Ecto neural progenitor cell (in vitro differentiated cells): ENCODE measurements at places on chromosomes 12 and 14.

GRCh38 chr14:22403296-22403695, 185.7 kb downstream of the DAD1 start:
- DNase-seq, result no peak

DNA sequence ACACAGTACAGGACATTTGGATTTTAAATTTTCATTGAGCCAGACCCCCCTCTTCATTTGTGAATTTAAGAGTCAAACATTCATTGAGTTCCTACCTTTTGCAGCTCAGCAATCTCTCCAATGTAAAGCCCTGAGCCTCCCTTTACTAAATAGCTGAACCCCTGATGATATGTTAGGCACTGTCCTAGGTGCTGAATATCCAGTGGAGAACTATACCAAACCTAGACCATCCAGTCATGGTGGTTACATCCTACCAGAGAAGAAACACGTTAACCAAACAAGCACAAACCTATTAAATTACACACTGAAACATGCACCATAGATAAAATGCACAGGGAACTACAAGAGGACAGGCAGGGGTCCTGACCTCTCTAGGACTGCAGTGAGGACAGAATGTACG, 1585.3 kb upstream of the TMEM132C start:
- DNase-seq, result no peak

DNA sequence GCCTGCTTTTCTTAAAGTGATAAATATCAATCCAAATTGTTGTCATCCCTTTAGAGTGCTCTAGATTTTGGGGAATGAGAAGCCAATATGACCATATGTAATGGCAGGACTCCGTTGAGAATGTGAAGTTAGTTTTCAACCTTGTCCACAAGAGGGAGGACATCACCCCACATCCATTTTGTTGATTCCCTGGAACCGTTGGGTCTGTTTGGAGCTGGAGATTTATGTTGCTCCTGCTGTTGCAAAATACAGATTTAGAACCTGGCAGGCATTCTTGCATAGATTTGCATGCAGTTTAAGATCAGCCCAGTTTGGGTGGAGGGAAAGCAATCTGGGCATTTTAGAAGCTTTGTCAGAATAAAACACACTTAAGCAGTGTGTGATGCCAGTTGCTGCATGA, 620.1 kb downstream of the NRXN3 start:
- DNase-seq, result no peak

GRCh38 chr14:101956179-101956885, 8.0 kb upstream of the DYNC1H1 start:
- no peak for DNase-seq

GRCh38 chr12:53381731-53382630, 2.0 kb downstream of the SP1 start:
- DNase-seq, result peak; percentile 73

GRCh38 chr14:103581206-103581605, 18.4 kb downstream of the COA8 start:
- no peak for DNase-seq

DNA sequence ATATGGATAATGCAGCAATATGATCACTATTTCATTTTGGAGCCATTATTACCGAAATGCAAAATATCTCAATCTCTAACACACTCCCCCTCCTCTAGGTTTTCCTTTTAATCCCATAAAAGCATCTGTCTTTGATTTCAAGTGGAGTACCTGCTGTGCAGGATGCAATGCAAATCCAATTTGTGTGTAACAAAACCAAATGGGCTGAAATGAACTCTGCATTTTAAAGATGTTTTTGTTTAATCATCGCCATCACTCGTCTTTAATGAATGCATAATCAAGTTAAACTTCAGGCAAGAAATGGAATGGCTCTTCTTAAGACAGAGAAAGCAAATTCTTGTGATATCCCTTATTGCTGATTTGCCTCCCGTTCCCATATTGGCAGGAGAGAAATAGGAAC, 114.3 kb downstream of the SLC15A5 start:
- DNase-seq, result no peak

DNA sequence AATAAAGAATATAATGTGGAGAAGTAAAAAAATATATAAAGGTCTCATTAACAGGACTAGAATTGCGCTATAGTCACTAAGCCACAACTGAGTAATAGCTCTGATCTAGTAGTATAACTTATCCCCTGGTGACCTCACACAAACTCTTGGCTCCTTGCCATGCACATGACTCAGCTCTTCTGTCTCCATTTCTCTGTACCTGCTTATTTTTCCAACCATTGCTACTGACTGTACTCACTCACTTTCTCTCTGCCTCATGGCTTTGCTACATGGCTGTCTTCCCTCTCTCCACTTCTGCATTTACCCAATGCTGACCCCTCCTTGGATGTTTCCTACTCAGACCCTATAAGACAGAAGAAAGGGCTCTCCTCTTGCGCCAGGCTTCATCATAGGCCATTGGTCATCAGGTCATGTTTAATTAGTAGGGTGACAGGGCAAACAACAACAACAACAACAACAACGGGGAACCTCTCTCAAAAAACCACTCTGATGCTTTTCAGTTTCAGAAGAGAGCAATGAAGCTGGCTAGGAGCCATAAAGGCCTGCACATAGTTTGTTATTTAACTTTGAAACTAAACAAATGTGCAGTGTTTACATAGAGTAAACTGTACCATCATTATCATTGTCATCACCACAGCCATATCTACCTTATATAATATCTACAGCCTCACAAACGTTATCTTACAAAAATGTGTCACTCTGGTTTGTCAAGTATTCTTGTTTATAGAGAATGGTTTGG, 25.6 kb upstream of the KRAS start:
- DNase-seq, result no peak

DNA sequence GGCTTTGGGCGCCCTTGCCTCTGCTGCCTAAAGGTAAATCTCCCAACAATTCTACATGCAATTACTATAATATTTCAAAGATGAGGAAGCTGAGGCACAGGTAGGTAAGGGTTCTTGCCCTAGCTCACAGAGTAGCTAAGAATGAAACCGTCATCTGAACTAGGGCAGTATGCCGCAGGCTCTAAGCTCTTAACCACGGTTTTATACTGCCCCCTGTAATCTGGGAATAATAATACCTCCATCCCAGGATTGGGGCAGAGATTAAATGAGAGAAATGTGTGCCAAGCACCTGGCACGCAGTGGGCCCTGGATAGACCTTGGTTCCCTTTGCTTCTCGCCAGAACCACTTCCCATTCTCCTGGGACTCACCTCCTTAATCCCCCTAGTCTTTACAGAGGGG, 1.5 kb upstream of the HRK start:
- no peak for DNase-seq

GRCh38 chr12:2353281-2353680, 300.5 kb downstream of the CACNA1C start:
- peak; percentile 50 for DNase-seq

DNA sequence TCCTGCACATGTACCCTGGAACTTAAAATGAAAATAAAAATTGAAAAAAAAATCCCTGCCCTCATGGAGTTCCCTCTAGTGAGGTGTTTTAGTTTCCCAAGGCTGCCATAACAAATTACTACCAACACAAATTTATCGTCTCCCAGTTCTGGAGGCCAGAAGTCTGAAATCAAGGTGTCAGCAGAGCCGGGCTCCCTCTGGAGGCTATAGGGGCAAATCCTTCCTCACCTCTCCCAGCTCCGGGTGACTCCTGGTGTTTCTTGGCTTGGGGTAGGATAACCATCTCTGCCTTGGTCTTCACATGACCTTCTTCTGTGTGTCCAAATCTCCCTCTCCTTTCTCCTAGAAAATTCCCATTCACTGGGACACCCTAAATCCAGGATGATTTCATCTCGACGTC, 50.1 kb downstream of the PLXNC1 start:
- no peak for DNase-seq

DNA sequence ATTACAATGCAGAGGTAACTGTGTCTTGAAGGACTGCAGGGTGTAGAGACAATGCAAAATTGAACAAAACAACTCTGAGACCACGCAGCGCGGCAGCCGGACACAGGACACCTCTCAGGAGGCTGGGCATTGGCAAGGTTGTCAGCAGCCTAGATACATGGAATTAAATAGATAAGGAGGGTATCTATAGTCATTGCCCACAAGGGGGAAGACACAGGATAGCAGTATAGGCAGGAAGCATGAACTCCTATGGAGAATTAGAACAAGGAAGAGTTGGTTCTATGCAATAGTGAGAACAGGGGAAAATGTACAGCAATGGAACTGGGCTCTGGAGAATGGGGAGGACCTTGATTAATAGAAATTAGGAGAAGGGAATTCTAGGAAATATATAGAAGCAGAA, 164.1 kb downstream of the C12orf42 start:
- no peak for DNase-seq

DNA sequence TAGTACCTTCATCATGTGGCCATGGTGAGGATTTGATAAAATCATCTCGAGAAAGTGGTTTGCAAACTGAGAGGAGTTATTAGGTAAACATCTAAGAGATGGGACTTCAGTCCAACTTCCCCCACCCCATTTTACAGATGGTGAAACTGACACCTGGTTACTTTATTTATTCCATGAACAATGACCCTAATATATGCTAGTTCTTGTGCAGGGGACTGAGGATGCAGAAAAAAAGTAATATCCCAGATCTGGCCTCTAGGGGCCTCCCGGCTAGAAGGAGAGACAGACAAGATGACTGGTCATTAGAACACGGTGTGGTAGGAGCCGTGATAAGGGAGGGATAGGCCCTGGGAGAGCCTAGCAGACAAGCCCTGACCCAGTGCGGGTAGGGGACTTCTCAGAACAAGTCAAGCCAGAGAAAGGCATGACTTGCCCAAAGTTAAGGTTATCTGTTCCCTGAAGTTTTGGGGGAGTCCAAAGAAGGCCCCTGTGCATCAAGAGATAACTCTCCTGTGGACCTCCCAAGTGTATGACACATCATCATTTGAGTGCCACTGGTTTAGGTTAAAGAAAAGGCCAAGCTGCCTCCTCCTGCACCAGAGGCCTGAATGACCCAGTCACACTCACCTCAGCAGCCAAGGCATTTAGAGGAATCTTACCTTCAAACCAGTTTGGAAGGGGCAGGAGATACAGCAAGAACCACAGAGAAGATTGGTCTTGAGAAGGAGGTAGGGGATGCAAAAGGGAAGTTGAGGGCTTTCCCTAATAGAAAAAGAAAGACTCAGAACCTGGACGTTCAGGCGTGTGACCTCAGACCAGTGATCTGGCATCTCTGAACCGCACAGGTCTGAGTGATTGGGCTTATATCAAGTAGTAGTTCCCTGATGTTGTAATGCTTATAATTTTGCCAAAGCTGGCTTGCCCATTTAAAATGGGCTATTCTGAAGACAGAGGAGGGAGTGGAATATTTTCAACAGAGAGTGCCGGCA, 1.6 kb downstream of the CMKLR1 start:
- DNase-seq, result no peak

GRCh38 chr14:72605096-72605920, 288.6 kb downstream of the DPF3 start:
- peak; percentile 26 for DNase-seq

DNA sequence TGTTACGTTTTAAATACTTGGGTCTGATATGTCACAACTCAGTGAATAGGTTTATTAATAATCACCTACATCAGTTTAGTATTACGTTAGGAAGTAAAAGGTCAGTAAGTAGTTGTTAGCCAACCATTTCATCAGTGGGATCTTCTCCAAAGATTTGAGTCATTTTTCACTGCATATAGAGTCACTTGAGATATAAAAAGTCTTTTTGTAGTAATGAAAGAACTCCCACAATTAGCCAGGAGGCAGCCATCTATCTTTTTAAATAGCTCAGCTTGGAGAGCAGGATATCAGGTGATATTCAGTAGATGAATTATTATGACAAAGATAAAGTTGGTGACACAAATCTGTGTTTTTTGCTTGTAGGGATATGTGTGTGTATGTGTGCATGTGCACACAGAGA, 309.3 kb downstream of the PDZRN4 start:
- no peak for DNase-seq

- peak; percentile 87 for DNase-seq
Observed at GRCh38 chr12:48296586-48297282, 54.0 kb downstream of the ZNF641 start.

DNA sequence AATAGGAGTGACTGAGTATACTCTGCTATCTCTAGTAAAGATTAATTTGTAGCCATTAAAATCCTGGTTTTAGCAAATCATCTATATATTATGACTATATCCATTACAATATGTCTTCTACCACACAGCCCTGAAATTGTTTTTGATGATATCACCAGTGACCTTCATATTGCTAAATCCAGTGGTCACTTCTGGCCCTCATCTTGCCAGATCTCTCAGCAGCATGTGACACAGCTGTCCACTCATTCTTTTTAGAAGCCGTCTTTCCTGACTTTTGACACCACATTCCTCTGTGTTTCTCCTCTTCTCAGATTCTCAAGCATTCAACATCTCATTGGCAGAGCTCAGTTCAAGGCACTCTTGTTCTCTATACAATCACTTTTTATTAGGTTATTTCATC, 54.9 kb downstream of the CPNE8 start:
- no peak for DNase-seq

DNA sequence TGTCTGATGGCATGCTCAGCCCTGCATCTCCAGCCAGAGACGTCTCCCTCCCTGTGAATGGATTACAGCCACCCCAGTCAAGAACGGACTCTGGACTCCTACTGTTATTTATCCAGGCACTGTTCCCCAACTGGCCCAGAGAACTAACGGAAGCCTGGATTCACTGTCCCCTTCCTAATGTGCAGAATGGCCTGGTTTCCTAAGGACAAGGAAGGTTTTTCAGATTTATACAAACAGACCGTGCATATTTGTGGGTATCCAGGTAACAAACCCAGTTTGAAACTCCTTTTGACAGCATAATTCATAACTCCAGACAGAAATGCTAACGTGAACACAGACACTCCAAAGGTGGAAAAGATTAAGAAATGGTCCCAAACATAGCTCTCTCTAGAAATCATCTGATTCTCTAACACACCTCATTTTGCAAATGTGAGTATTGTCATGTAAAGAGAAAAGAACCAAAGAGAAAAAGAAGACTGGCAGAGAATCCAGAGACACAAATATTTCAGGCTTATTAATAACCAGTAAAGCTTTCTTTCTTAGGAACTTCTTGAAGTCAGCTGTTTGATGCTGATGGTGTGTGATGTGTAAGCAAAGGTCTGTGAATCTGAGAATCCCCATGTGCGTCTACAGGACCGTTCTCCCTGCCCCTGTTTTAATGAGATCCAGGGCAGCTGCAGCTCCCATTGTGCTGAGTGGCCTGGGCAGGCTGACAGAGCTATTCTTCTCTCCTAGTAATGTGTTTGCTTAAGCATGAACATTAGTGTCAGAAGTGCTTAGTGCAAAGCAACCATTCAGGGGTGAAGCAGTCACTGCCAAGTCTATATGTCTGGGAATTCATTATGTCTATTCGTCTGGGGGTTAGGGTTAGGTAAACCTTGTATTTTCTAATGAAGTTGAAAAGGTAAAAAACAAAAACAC, 86.8 kb upstream of the HIF1A start:
- no peak for DNase-seq
